ENCODE measurements at places on chromosomes 2 and 18.

GRCh38 chr2:153268941-153269461, 209.6 kb downstream of the RPRM start:
- DNase-seq: no peak

- DNase-seq: no peak
Observed at GRCh38 chr2:179596018-179596417, 265.4 kb downstream of the ZNF385B start.

DNA sequence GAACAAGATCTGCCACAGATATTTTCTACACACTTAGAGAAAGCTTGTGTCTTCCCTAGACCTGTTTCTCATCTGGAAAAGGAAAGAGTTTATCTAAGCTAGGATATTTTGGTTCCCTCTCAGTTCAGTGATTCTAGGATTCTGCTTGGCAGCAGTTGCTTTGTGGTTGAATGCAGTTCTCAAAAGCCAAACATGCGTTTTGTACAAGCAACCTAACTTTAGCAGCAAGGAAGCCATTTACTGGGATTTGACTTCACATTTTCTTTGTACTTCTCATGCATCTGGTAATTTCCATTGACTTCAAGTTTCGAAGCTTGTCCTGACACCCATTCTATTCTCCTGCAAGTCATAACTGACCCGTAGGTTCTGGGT, 33.3 kb downstream of the VSNL1 start:
- DNase-seq: no peak

GRCh38 chr2:72980535-72981217, 63.4 kb downstream of the EMX1 start:
- DNase-seq: no peak

DNA sequence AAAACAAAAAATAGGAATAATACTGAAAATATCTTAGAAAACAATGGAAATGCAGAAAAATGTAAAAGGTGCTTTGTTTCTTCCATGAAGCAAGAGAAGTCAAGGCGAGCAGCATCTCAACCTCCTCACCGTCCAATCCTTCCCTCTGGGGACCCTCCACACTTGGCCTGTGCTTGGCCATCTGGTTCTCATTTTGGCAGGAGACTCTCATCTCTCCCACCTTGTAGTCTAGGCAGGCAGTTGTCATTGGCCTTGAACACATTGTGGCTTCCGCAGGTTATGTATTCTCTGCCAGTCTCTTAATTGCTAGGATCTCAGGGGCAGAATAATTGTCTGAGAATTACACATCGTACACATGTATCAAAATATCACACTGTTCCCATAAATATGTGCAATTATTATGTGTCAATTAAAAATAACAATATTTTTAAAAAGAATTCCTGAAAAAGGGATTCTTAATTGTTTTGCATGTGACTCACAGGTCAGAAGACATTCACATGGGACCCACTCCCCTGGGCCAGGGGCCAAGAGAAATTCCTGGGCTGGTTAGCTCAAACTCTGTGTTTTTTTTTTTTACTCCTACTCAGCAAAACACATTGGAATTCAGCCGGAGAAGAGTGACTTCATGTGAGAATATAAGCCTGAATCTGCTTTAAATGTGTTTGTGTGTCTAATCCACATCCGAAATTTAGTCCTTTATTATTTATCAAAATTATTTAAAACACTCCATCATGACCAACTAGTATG, 14.0 kb upstream of the ANKRD62 start:
- no peak for DNase-seq

DNA sequence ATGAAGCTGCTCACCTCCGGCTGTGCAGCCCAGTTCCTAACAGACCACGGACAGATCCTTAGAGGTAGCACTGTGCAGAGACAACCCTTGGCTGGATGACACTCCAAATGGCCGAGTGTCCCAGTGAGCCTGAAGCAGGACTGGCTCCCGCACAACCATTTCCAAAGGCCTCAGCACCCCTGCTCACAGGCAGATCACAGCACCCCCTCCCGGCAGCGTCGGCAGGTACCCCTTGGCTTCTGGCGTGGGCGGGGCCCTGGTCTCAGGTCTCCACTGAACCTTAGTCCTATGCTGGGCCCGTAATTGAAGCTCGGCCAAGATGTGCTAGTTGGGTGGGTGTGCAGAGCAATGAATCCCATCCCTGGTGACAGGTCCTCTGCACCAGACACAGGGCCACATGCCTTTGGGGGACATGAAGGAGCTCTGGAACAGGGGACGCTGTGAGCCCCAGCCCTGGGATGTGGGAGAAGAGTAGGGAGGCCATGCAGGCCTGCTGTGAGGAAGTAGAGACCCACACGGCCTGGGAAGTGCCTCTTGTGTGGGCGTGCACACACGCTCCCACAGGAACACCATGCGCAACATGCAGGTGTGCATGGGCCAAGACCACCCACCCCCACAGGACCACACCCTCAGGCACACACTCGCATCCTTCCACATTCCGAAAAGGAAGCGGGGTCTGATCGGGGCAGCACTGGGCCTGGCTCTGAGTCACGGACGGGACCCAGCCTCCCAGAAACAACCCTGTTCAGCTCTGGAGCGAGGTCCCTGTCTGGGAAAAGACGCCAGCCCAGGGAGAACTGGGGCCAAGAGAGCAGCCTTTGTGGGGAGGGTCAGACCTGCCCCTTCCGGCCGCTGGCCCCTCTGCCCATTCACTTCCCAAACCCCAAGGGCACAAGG, 2.8 kb downstream of the DUSP2 start:
- DNase-seq: no peak

DNA sequence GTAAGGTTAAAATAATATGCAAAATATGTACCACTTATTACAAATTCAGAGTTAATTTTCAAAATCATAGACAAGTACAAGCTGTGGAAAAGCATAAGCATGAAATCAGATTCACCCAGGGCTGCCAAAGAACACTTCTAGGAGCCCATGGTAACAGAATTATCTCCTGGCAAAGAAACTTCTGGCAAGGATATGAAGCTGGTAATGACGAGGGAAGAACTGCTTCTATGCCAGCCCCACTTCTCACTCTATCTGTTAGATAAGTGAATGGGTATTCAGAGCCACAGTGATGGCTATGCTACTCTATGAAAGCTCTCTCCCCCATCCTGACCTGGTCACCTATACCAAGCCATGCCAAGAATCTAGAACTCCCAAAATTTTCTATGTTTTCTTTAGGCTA, 36.9 kb upstream of the PDE1A start:
- no peak for DNase-seq

DNA sequence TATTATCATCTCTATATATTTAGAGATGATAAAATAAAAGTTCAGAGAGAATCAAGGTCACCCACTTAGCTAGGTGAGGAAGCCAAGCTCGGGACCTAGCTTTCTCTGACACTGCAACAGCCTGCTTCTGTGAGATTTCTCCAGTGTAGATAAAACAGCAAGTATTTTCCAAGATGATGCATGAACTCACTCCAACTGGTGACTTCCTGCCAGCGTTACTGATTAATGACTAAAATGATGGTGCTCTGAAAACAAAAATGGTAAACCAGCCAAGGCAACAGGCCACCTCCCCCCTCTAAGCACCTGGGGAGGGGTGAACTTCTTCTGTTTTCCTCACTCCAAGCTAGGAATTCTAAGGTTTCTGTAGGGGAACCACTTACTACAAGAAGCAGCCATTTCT, 510.2 kb upstream of the ID2 start:
- no peak for DNase-seq

DNA sequence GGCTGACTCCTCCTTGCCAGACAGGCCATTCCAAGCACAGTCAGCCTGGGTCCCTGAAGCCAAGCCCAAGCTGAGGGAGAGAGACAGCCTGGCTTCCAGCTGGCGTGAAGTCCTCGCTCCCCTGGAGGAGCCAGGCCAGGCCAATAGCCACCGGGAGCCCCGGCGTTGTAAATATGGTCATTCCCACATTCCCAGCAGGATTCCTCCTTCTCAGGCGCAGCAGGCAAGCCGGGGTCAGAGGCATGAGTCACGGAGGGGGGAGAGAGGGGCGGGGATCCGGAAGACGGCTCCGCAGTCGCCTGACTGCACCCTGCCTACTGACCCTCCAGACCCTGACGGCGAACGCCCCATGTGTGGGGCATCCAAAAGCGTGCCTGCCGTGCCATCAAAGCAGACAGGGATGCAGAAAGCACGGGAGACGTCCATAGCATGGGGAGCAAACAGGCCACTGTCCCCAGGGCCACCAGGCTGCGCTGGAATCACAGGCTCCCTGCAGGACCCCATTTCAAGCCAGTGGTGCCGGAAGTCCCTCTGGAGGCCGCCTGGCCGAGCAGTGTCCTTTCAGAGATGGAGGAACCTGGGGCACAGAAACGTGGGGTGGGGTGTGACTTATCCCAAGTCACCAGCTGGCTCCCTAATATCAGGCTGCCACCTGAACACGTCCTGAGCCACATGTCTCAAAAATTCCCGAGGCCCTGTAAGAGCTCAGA, 48.2 kb downstream of the TWIST2 start:
- no peak for DNase-seq

GRCh38 chr18:35407871-35408481, 30.8 kb upstream of the ZNF396 start:
- DNase-seq: no peak

DNA sequence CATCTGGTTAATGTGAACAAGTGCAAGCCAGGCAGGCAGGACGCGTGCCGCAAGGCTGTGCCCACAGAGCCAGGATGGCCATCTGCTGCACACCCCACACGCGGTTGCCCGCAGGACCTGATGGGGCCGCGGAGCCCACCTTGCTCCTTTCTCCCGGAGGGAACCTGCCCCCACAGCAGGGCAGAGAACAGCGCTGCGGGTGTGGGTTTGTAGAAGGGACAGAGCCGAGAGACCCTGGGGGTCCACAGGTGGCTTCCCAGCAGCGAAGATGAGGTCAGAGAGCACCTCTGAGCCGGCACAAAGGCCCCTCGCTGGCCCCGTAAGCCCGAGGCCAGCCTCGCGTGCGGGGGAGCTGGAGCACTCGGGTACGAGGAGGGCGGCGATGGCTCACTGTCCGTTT, 460.8 kb upstream of the SALL3 start:
- DNase-seq: no peak

DNA sequence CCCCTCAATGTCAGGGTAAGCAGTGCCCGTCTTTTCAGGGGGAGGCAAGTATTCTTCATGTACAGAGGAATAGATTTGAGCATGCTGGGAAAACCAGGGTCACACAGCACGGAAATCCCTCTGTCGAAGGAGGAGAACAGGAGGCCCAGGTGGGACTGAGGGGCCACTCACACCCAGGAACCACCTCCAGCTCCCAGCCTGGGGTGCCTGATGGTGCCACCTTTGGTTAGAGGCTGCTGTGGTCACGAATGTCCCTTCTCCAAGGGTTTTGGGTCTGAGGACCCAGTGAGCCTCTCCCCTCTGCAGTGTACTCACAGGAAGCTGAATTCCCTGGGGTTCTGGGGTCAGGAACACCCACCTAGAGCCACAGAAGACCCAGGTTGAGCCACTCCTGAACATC, 197.3 kb downstream of the ANKRD30B start:
- DNase-seq: no peak
